ENCODE measurements at places on chromosomes 12 and 14. TPM values are rescaled to one million over a fixed set of nuclear protein-coding genes. Genes with fewer than 3 reads are reported as not detected.

- H3K4me1 ChIP-seq, result peaks cover 3% of the 10 kb centered on the region
- no peak overlapping the region for H3K27ac ChIP-seq
- H3K36me3 ChIP-seq, result no peaks in the 10 kb centered on the region
- DNase-seq, result no peak
- no peak overlapping the region for H3K4me3 ChIP-seq
These were observed 40.3 kb downstream of the FERMT2 start for GRCh38 chr14:52910572-52910971.

GRCh38 chr12:53602176-53602864 lies 23.9 kb downstream of the ATF7 start:
- H3K4me3 ChIP-seq, result no peak overlapping the region
- no peaks in the 10 kb centered on the region for H3K27me3 ChIP-seq
- no peak overlapping the region for H3K27ac ChIP-seq
- no peak for DNase-seq

GRCh38 chr14:50943261-50943942 lies 881 bp downstream of the PYGL start:
- no peak for DNase-seq
- H3K4me3 ChIP-seq, result peak overlapping the region; percentile 63
- H3K36me3 ChIP-seq, result no peaks in the 10 kb centered on the region
- no peak overlapping the region for H3K27ac ChIP-seq
- H3K27me3 ChIP-seq, result peaks cover 35% of the 10 kb centered on the region

Gene GPX2
- total RNA-seq, result not detected

GRCh38 chr14:38941488-38941887 lies 161.5 kb downstream of the SEC23A start:
- no peaks in the 10 kb centered on the region for H3K27me3 ChIP-seq
- DNase-seq, result no peak
- no peak overlapping the region for H3K4me3 ChIP-seq
- H3K27ac ChIP-seq, result no peak overlapping the region

DNA sequence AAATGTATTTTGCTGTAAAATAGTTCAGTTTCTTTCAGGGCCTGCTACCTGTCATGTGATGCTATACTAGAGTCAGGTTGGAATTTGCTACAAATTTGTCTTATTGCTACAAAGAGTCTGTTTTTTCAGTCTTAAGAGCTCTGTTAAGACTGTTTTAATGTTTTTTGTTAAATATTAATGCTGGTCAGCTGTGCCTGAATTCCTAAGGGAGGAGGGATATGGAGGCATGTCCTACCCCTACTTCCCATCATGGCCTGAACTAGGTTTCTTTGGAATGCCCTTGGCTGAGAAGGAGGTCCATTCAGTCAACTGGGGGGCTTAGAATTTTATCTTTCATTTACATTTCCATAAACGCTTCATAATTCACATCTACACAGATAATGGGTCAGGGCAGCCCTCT lies 30.0 kb downstream of the IQSEC3 start:
- H3K27me3 ChIP-seq, result no peaks in the 10 kb centered on the region
- no peak overlapping the region for H3K27ac ChIP-seq
- DNase-seq, result no peak

DNA sequence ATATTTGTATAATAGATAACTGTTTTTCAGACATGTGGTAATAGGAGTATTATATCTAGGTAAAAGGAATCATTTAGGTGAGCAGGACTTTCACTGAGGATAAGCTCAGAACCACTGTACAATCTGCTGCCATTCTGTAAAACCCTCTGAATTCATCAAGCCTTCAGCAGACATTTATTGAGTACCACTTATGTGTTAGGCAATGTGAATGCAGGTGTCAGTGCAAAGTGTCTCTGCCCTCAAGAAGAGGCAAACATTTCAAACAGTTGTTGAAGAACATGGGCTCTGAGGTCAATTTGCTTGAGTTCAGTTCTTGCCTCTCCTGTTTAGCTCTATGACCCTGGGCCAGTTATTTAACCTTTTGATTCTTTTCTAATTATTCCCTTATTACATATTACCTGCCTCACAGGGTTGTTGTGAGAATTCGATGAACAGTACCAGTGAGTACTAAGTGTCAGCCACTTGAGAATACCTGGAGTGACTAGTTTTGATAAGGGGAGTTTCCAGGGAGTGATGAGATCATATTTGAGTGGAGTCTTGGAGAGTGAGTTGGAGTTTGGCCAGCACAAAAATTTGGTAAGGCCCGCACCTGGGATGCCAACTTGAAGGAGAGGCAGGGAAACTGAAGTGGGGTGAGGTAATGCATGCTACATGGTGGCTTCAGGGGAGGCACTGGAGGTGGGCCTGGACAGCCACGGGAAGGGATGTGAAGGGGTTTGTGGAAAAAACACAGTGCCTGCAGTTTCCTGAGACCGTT lies 33.7 kb downstream of the RASSF8 start:
- H3K4me3 ChIP-seq, result no peak overlapping the region
- no peaks in the 10 kb centered on the region for H3K36me3 ChIP-seq
- no peak for DNase-seq
- H3K4me1 ChIP-seq, result no peaks in the 10 kb centered on the region
- H3K27ac ChIP-seq, result no peak overlapping the region

Gene DENND5B
- total RNA-seq, result 1.2 TPM

Gene PARP11
- 16.0 TPM for total RNA-seq

DNA sequence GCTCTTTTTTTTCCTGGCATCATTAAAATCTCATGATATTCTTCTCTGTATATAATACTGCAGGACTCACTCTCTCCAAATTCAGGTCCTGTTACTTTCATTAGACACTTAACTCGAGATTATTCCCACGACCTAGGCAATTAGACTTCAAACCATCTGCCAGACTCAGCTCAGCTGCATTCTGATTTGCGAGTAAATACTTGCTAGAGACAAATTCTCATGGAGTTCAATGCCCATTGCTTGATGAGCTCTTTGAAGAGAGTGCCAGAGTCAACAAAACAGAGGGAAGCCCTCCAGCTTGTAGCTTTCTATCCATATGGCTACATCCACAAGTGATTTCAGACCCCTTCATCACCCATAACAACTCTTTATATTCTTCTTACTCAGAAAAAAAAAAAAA lies 88.3 kb downstream of the GTF2A1 start:
- H3K4me3 ChIP-seq, result no peak overlapping the region
- peaks cover 3% of the 10 kb centered on the region for H3K27me3 ChIP-seq
- H3K27ac ChIP-seq, result no peak overlapping the region
- no peaks in the 10 kb centered on the region for H3K4me1 ChIP-seq
- DNase-seq, result no peak

- H3K4me1 ChIP-seq, result no peaks in the 10 kb centered on the region
- DNase-seq, result no peak
- no peak overlapping the region for H3K4me3 ChIP-seq
- no peaks in the 10 kb centered on the region for H3K27me3 ChIP-seq
These were observed 63.9 kb downstream of the RNFT2 start for GRCh38 chr12:116802018-116802417.

Gene OAS2
- total RNA-seq, result 86.4 TPM

Gene UTP20
- total RNA-seq, result 34.6 TPM

Gene TUBA1B
- 1,902 TPM for total RNA-seq

DNA sequence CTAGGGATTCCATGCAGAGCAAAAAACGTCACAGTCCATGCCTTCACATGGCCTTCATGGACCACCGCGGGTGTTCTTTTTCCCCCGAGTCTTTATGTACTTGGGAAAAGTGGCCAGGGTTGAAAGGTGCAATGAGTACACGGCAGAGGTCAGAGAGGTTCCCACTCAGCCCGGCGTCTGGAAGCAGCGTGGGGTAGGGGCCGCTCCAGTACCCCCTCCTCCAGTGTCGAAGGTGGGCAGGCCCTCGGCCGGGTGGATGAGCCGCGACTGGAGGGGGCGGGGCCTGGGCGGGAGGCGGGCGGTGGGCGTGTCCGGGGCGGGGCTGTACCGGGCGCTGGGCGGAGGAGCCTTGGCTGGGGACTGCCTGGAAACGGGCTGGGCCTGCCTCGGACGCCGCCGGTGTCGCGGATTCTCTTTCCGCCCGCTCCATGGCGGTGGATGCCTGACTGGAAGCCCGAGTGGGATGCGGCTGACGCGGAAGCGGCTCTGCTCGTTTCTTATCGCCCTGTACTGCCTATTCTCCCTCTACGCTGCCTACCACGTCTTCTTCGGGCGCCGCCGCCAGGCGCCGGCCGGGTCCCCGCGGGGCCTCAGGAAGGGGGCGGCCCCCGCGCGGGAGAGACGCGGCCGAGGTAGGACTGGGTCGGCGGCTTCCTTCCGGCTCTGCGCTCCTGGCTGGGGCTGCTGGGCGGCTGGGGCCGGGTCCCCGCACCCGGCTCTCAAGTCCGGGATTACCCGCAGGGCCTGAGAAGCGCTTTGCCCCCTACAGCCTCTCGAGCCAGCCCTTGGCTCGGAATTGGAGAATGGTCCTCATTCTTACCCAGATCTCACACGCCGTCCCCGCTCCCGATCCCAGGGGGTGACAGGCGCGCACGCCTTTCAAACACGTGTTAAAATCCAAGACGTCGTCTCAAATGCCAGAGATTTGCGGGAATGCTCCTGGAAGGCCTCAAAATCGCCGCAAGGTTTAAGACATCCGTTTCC lies at the start of gene RXYLT1:
Gene RXYLT1 (plus strand): TSS at position 412 of the 984 bp plus-strand sequence. CDS start 52 bp downstream, at position 464.
- peak within 1 kb of the TSS; percentile 94 for H3K4me3 ChIP-seq
- peaks cover 38% of the 10 kb centered on the region for H3K36me3 ChIP-seq
- H3K27me3 ChIP-seq, result peaks cover 8% of the 10 kb centered on the region
- H3K27ac ChIP-seq, result peak within 1 kb of the TSS; percentile 95
